SHP77 (cell line): ENCODE measurements at places on chromosomes 1 and 21.

GRCh38 chr1:54136269-54136896, 16.4 kb downstream of the CDCP2 start:
- DNase-seq = no peak

DNA sequence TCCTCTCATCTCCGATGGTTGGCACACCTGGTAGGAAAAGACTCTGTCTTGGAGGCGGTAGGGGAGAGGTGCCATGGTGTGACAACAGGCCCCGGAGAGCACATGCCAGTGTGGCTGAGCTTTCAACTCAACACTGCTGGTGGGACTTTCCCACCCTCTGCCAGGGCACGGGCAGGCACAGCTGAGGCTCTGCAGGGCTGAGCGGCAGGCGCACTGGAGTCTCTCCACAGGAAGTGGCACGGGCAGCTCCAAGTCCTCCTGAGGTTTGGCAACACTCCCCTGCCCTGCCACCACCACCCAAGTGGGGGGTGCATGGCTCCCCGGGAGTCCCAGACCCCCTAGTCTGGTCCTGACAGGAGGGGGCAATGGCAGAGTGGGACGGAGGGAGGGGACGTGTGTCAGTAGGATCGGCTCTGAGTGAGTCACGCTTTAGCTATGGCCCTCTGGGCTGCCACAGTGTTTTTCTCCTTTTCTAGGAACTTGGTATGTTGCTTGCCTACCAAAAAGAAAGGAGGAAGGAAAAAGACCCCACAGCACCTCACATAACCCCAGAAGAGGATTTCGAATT, 27.3 kb upstream of the EVA1B start:
- DNase-seq = no peak

- DNase-seq = no peak
Measured at GRCh38 chr1:22572818-22573217, 9.5 kb downstream of the EPHA8 start.

DNA sequence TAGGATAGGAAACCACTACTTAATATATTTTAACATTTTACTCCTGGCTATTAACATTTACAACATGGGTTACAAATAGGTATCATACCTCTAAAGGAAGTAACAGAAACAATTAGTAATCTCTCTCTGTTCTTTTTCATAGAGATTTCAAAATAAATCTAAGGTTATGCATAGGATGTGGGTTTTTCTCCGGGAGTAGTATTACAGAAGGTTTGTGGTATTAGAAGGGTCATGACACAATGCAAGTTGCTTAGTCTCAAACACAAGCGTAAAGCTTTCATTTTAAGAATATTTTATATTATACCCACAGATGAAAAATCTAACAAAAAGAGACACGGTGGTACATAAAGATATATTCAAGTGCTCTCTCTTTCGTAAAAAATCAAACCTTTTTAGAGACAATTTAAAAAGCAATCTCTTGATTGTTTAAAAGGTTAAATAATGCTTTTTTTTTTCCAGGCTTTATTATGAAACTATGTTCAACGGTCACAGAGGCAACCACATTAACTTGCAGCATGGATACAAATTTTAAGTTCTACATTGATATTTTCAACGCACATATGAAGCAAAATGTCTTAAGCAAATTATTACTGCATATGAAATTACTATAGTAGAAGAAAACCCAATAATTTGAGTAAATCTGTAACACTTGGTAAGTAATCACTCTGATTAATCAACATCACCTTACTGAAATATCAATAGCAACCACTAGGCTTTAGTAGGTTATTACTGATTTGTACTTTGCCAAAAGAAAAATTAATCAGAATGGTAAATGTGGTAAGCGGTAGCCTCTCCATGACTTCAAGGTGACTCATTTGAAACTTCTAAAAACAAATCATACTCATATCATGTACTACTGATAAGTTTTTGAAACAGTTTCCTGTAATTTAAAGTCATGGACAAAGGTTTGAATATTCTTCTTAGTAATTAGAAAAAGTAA, 97.4 kb upstream of the GFI1 start:
- DNase-seq = no peak

DNA sequence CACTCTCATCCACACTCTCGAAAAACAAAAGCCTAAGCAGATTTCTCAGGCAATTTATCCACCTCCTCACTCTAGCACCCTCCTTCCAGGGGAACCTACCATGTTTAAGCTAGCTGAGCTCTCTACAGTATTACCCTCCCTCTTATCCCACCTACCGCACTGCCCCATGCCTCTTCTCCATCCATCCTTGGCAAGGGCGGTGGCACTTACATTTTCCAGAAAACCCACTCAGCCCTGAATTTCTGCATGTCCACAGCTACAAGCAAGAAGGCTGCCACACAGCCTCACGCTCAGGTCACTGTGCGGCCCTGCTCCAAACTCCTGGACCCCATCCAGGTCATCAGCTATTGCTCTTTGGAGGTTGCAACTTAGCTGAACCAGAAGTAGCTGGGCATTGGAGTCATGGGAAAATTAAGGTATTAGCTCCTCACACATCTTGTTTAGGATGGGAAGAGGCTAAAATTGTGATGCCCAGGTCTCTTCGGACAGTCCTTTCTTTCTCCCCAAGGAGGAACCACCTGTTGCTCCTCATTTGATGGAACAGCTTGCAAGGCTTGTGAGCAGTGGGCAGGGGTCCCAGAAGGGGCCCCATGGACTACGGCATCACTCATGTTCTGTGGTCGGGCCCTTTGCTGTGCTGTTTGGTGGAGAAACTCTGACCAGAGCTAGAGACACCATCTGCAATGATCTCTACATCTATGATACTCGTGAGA, 1.1 kb downstream of the KLHDC9 start:
- DNase-seq = no peak

GRCh38 chr1:59776960-59777852, 37.5 kb upstream of the HOOK1 start:
- DNase-seq = no peak
